ENCODE measurements at places on chromosomes 2 and 18. TPM values are rescaled to one million over a fixed set of nuclear protein-coding genes. Genes with fewer than 3 reads are reported as not detected.

Gene KANSL3
- 31.2 TPM for total RNA-seq

Gene UNC80
- not detected for total RNA-seq

Gene TTN
- 0.01 TPM for total RNA-seq

Gene LRATD1
- 0.07 TPM for total RNA-seq

Gene GPR39
- 9.6 TPM for total RNA-seq

Measured in A549 treated with ZK216348 at 1 μM for 4 hours (cell line).